ENCODE measurements at places on chromosomes 6 and 20.
A peak's percentile ranks its signal among the peaks of the same experiment; 100 is the strongest.

DNA sequence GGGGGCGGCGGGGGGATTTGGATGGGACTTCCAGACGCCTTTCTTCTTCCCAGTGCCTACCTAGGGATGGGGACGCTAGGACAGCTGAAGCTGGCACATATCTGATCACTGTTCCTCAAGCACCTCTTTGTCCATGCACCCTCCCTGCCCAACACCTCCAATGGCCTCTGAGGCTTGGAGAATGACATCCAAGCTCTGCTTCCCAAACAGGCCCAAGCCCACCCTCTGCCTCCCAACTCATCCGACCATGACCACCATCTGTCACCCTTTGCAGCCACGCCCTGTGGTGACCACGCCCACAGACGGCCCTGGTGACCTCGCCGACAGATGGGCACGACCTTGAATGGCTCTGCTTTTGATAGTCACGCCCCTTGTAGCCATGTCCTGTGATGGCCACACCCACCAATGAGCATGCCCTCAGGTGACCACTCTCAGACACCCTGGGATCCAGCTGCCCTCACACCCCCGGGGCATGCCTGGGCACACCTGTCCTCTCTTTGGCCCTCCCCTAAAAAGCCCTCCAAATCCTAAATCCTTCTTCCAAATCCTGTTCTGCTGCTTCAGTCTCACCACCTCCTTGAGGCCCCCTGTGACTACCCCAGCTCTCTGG lies 51.0 kb downstream of the SSR1 start:
- no peak for DNase-seq

DNA sequence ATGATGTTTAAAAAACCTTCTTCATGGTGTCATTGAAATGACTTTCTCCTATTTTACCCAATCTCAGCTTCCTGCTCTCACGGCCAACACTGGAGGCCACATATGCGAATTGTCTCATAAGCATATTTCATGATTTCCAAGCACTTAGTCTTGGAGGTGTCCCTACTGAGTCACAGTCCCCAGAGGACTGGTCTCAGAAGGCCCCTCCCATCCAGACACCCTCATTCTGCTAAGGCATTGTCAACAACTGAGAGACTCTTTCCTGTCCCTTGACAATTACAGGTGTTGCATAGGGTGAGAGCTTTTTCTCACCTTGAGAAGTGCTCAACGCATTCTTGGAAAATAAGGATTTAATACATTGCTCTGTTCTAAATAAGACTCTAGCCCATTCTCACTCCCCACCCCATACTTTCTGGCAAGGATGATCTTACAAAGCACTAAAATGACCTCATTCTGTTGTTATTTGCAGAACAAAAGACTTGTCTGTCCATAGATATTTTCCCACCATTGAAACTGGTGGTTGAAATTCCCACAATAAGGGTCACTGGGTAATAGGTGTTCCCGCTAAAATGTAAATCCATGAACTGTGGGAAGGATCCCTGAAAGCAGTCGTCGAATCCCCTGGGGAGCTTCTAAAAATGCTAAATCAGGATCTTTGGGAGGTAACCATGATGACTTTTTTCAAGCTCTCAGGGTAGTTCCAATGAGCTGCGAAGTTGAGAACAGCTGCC lies 32.3 kb upstream of the SLC22A23 start:
- no peak for DNase-seq

GRCh38 chr20:47524015-47524784 lies 22.5 kb downstream of the NCOA3 start:
- DNase-seq, result no peak

DNA sequence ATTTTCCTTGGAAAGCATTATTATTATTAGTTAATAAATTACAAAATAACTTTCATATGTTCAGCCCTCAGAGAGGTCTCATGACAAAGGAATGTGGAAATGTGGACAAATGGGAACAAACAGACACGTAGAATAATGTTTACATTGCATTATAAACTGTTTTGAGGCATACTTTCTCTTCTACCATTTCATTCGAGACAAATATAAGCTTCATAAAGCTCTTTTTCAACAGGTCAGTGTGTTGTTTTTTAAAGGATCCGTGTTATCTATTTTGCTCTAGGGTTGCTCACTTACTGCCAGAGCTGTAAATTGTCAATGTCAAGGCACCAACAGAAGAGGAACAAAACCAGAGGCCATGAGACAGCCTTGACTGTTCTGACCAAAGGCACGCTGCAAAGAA lies 256.8 kb downstream of the PHACTR1 start:
- no peak for DNase-seq

DNA sequence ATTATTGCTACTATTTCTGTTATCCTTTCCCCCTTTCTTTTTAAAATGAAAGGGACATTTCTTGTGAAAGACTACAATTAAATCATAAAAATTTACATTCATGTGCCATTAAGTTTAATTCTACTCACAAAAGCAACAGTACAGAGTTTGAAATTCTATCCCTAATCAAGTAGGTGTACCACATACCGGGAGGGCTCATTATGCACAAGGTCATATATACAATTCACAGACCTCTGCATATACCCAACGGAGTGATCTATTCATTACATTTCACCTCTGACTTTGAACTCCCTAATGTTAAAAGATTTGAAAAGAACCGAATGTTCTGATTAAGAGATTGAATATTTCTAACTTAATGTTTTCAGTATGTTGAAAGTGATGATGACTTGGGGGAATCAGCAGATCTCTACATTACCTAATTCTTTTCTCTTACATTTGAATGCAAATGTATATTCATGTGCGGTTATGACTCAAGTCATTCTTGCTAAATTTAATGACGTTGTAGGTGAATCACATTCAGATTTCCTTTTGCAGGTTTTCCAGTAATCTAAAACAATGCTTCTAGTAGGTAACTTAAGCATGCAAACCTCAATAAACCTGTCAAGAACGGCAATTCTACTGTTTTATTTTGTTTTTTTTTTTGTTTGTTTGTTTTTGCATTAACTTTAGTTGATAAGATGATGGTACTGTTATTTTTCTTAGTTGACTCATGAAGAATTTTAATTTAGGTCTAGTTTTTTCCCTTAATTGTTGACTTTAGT lies 7.3 kb downstream of the EYA4 start:
- DNase-seq, result no peak

DNA sequence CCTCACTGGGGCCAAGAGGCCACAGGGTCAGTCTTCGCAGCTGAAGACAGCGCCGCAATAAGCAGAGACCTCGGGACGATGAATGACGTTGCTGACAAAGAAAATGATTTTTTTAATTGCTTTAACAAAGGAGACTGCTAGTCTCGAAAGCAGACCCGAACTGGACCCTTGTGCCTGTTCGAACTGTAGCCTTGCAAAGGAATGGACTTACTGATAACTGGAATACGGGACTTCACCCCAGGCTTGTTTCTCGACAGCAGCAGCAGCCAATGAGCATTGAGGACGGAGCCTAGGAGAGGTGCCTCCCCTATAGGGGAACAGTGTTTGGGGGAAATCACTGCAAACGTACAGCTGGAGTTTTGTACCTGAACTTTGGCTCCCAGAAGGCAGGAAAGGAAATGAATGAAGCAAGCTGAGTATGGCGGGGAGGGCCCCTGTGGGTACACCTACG lies 1.3 kb upstream of the TAF4 start:
- DNase-seq, result no peak

DNA sequence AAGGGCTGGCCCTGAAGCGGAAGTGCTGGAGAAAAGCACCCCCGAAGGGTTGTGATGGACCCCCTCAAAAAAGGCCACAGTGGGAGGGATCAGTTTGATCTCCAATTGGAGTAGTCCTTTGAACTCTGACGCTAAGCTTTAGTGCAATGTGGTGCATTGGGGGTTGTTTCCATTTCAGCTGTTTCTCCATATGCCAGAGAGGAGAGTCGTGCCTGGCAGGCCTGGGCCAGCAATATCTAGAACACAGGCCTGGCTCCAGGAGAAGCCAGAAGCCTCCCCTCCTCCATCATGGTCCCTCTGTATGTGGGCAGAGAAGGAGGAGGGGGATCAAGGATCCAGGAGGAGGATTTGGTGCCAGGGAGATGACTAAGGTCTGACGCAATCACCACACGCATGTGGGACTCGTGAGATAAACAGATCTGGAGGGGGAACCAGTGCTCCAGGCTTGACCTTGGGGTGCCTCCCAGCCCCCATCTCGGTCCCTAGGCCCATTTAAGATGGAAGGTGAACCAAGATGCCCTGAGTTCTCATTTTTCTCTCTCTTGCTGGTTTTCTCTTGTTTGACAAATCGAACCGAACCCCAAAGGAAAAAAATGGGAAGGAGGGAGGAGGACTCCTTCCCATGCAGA lies 517.4 kb upstream of the JARID2 start:
- DNase-seq, result no peak

DNA sequence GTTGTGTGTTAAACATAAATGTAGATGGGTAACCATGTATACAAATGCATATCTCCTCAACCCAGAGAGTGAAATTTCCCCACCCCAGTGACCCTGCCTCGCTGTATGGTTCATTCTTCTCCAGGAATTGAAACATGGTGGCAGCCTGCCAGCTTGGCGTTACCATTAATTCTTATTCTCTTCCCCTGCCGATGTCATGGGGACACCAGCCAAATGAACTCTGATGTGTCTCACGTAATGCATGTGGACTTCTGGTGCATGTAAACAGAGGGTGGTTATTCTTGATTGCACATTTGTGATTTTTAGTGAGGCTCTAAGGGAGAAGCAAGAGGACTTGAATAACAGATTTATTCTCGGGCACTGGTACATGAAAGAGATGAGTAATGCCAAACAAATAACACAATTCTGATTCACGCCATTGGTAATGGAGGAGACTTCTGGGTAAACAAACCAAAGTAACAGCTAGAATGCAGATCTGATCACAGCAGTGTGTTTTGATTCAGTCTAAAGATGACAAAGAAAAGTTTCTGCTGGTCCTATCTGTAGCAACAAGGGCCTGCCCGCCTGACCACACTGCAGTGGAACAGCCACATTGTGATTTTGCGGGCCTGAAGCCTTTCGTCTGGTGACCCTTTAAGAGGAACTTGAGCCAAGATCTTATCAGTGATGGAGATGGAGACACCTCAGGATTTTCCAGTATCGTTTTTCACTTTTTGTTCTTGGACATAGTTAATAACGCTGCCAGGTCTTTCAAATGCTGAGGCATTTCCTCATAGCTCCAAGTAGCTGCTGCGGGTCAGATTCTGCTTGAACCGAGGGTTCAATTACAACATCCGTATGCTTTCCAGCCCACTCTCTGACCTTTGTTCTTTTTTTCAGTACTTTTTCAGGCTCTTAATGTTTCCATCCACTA lies 171.8 kb upstream of the AKAP12 start:
- DNase-seq, result no peak

DNA sequence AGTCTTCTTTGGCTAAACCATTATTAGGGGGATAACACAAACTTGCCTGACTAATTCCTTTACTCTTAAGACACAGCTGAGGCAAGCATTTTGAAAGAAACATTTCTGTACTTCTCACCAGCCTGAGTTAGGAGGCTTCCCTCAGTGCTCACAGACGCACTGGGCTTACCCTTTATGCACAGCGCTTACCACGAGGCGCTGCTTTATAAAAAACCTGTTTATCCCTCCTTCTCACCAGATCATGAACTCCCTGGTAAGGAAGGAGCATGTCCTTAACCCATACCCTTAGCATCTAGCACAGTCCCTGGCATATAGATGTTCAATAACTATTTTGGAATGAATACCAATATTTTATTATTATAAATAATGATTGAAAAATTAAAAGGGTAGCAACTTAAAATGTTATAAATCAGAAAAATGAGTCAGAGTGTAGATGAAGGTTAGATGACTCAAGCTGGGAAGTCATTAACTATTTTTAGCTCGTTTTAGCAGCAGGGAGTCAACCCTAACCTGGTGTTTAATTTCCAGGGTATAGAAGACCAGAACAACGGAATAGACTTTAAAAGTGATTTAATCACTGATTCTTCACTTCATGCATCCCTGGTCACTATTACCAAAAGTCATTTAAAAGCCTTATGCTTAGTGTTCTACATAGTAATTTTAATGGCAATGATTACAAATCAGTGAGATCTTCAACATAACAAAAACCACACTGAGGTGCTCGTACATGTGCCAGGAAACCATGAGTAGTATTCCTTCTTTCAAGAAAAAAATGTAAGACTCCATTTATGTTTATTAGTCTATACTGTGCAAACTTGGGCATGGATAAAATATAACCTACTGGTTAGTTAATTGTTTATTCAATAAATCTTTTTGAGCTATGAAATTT lies 4.1 kb upstream of the TPD52L1 start:
- no peak for DNase-seq

DNA sequence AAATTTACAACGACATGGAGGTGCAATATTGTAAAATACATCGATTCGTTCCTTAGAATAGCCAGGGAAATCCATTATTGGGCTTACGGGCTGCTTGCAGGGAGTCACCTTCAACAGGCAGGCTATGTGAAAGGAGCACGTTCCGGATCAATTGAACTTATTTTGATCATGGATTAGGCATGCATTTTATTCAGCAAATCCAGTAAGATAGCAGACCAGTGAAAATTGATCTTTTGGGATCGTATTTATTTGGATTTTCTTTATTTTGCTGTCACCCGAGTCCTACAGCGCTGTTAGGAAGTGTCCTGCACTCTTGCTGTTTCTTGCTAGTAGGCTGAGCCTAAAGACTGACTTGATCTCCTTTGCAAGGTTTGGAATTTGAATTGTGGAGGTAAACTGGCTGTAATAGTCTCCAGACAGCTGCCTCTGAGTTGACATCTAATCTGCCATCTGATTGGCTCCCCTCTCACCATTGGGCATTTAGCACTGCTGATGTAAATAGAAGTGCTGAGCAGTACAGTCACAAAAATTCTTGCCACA lies 3.0 kb downstream of the ARID1B start:
- DNase-seq, result peak; percentile 59

DNA sequence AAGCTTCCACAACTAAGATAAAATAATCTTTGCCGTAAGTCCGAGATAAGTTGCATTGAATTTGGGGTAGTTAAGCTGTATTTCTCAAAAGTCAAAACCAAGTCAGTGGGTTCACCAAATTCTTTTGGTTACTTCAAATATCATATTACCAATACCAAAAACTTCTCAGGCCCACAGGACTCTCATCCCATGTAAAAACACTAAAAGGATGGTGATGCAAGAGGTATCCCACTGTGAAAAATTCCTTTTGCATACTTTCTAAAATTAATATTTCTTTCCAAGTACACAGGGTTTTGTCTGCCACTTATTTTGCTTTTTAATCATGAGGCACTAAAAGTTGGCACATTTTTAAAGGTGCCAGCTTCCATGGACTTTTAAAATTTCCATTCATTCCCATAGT lies 151.3 kb downstream of the GJA10 start:
- no peak for DNase-seq

DNA sequence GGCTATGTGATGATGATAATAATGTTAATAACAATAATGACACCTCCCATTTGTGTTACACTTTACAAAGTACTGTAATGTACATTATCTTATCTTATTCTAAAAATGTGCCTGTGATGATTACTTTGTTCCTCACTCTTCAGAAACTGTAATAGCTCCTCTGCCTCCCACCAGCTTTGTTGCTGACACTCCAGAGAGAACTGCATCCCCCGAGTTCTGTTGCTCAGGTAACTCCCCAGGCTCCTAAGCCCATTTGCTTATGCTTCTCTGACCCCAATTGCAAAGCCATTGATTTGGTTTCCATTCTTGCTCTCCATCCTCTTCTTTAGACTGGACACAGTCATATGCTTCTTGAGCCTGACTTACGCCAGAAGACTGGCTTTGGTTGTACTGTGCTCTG lies 319.7 kb downstream of the EPM2A start:
- no peak for DNase-seq

- no peak for DNase-seq
These were observed 236.4 kb downstream of the NFATC2 start for GRCh38 chr20:51306081-51306480.
